ENCODE measurements at places on chromosomes 13 and 19.

DNA sequence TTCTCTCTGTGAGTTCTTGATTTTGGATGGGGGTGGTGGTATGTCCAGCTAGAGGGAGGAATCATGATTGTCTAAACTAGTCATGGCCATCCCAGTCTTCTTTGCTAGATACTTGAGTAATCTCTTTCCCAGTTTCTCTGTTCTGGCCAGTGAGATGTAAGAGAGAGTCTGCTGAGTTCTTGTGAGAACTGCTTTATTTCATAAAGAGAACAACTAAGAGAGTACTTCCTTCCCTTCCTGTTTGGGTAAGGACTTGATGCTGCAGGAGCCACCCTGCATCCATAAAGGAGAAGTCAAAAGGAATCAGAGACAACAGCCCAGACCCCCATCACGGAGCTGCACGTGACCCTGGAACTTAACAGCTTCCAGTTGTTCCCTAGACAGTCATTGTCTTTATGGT, 3.0 kb upstream of the RASL11A start:
- DNase-seq: no peak

DNA sequence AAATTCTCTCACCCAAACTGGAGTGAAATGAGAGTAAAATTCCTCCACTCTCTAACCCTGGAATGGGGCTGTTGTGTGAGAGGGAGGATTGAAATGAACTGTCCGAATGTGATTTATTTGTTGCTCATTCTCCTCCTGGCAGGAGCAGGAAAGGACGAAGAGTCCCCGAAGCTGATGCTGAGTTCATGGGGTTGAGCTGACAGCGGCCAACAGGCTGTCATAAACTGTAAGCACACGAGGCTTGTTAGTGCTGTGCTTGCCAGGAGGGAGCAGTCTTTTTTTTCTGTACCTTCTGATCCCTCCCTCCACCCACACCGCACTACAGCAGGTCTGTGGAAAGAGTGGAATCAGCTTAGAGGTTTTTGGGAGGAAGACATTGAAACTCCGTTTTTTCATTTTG, 33.1 kb upstream of the ZNF331 start:
- DNase-seq: no peak

GRCh38 chr13:38223089-38223488, 126.6 kb upstream of the UFM1 start:
- no peak for DNase-seq

GRCh38 chr13:65600702-65601101, 1629.4 kb downstream of the PCDH9 start:
- no peak for DNase-seq

GRCh38 chr19:18426416-18426767, 7.2 kb downstream of the SSBP4 start:
- no peak for DNase-seq

DNA sequence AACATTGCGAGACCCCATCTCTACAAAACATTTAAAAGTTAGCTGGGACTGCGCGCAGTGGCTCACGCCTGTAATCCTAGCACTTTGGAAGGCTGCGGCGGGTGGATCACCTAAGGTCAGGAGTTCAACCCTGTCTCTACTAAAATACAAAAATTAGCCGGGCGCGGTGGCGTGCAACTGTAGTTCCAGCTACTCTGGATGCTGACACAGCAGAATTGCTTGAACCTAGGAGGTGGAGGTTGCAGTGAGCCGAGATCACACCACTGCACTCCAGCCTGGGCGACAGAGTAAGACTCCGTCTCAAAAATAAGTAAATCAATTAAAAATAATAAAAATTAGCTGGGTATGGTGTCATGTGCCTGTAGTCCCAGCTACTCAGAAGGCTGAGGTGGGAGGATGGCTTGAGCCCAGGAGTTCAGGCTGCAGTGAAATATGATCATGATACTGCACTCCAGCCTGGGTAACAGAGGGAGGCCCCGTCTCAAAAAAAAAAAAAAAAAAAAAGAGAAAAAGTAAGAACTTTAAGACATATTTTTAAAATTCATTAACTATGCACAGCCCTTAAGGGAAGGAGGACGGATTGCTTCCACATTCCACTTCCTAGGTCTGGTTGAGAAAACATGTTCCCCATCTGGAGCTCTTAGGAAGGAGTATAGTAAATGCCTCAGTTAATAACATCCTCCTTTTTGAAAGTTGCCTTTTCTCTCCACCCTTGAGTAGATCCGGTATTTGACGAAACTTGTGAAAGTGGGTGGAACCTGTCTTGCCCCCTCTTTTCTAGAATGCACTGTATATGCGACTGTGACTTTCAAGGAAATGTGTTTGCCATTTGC, 26.1 kb downstream of the EXOC3L2 start:
- no peak for DNase-seq

DNA sequence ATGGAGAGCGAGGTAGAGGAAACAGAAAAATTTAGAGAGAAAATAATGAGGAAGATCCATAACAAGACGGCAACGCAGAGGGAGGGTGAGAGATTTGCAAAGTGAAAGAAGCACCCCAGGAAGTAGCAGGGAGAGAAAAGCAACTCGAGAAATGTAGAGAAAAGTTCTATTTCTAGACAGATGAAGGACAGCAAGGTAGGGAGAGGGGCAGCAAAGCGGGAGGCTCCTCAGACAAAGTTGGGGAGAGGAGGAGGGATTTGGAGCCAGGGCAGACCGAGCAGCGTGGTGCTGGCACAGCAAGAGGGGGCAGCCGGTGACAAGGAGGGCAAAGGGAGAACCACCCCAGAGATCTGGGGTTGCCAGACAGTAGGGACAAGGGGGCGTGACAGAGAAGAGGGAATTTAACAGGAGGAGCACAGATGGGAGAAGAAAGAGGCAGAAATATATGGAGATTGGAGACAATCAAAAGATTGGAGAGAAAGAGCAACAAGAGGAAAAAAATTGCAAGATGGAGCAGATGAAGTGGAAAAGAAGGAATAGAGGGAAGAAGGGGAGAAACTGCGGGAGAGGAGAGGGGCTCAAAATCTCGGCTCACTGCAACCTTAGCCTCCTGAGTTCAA, 989 bp downstream of the ZNF766 start:
- DNase-seq: peak; percentile 5

DNA sequence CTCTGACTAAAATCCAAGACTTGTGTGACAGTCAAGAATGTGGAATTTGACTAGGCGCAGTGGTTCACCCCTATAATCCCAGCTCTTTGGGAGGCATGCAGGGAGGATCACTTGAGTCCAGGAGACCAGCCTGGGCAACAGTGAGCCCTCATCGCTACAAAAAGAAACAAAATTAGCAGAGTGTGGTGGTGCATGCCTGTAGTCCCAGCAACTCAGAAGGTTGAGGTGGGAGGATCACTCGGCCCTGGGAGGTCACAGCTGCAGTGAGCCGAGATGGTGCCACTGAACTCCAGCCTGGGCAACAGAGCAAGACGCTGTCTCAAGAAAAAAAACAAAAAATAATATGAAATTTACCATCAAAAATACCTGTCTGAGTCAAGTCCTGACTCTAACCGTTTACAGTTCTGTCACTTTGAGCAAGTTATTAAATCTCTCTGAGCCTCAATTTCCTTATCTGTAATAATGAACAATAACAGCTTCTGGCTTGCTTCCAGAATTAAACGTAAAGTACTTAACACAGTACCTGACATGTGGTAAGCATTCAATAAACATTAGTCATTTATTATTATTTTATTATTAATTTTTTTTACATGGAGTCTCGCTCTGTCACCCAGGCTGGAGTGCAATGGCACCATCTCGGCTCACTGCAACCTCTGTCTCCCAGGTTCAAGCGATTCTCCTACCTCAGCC, 204.6 kb upstream of the TSC22D1 start:
- no peak for DNase-seq

DNA sequence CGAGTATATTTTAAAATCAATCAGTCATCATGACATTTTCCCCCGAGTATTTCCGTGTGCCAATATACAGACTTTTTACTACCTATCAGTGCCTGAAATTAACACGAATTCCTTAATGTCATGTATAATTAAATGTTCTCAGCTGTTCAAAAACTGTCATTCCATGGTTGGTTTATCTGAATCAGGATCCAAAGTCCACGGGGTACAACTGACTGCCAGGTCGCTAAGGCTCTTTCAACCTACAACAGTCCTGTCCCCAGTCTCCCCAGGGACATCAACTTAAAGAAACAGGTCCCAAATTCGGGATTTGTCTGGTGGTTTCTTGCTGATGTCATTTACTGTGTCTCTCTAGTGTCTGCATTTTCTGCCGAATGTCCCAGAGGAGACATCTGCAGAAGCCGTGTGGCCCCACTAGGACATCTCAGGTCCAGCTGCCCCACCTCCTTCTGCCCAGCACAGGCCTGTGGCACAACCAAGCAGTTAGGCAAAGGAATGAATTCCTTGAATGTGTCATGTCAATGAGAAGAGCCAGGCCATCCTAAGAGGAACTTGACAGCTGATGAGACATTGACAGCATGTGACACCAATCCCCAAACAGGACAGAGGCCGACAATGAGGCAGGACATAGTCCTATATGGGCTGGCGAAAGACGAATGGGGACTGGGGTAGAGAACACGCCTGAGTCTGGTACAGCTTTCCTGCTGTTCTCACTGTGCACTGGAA, 109.5 kb downstream of the STK24 start:
- no peak for DNase-seq

- DNase-seq: no peak
Observed at GRCh38 chr19:42068756-42069571, 1.0 kb downstream of the GRIK5 start.

DNA sequence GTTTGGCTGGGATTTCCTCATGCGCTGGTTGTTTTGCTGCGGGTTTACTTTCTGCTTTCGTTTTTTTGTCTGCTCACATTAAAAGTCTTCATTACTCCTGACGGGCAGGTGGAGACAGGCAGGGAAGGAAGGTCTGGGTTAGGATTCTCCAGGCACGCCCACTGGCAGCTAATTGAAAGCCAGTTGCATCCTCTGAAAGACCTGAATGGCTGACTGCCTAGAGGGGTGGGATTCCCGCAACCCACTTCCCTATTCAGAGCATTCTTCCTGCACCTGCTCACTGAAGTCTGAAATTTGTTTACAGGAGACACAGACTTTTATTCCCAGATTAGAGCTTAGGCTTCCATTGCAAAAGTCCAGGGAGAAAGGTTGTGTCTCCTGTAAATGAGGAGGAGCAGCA, 172.0 kb downstream of the UQCRFS1 start:
- DNase-seq: no peak

- DNase-seq: no peak
Observed at GRCh38 chr19:56176881-56177280, 1.1 kb downstream of the GALP start.

GRCh38 chr13:48890391-48890790, 85.3 kb upstream of the FNDC3A start:
- DNase-seq: no peak

DNA sequence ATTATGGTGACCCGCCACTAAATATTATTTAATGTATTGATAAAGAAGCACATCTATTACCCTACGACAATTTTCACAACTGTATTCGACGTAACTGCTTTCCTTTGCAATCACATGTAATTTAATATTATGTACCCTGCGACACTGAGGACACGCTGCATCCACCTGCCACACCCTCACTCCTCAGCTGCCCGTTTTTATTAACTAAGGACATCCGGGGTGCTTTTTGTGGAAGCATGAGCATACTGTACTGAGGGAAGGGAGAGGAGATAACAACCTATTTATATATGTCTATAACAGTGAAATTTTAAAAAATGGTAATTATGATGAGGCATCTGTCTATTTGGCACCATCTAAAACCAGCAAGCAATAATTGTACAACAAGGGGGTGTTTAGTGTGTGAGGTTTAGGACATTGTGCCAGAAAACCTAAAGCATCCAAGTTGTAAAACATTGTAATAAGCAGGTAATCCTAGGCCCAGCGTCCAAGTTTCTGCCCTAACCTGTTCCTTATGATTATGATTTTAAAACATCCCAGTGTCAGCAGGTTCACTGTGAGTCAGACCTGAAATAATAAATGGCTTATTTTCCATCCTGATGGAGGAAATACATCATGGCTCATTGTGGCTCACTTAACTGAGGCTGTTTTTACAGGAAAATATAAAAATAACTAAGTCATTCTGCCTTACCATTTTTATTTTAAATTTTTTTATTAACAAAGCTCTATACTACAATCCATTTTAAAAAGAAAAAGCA, 56.3 kb downstream of the FOXO1 start:
- DNase-seq: no peak

GRCh38 chr13:109672545-109672944, 113.8 kb downstream of the IRS2 start:
- no peak for DNase-seq

DNA sequence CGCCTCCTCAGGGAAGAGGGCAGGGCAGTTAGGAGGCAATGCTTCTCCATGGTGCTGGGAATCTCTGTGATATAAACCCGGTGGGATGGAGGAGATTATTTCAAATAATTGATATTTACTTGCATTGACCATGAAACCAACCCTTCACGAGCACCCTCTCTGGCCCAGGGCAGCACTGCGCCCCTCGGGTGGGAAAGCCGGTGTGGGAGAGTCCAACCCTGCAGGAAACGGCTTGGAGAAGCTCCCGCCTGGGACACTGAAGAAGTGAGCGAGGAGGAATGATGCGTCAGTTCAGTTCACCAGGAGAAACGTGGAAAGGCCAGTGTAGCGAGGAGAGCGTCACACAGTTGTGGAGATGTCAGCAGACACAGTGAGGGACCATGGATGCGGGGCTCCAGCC, 99.9 kb downstream of the COL4A2 start:
- no peak for DNase-seq

DNA sequence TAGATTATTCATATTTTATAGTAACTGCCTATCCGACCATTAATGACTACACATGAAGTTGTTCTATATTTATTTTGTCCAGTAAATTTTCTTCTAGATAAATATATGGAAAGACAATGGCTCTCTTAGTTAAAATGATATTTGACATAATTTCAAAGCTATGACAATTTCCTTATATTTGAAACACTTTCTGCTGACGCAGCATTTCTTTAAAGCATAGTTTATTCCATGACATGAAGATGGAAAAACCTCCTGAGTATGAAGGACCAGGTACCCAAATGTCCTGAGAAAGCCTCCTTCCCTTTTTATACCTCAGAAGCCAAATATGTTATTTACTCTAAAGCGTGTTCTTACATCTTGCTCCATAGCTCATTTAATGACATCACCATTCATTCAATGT, 831.6 kb downstream of the EFNB2 start:
- no peak for DNase-seq

Measured in activated CD4-positive, alpha-beta T cell treated with anti-CD3 and anti-CD28 coated beads, Interleukin-2, amount 50 U/mL, for 48 hours (primary cell).